Activated T-helper 1 cell treated with anti-CD3 and anti-CD28 coated beads, Interleukin-2, amount 50 U/mL, for 16 hours (primary cell): ENCODE measurements at places on chromosomes 2 and 18.
A peak's percentile ranks its signal among the peaks of the same experiment; 100 is the strongest.

- no peak for DNase-seq
Measured at GRCh38 chr2:43018179-43019024, 208.0 kb downstream of the ZFP36L2 start.

- no peak for DNase-seq
Measured at GRCh38 chr2:190031969-190032618, 30.4 kb downstream of the MSTN start.

DNA sequence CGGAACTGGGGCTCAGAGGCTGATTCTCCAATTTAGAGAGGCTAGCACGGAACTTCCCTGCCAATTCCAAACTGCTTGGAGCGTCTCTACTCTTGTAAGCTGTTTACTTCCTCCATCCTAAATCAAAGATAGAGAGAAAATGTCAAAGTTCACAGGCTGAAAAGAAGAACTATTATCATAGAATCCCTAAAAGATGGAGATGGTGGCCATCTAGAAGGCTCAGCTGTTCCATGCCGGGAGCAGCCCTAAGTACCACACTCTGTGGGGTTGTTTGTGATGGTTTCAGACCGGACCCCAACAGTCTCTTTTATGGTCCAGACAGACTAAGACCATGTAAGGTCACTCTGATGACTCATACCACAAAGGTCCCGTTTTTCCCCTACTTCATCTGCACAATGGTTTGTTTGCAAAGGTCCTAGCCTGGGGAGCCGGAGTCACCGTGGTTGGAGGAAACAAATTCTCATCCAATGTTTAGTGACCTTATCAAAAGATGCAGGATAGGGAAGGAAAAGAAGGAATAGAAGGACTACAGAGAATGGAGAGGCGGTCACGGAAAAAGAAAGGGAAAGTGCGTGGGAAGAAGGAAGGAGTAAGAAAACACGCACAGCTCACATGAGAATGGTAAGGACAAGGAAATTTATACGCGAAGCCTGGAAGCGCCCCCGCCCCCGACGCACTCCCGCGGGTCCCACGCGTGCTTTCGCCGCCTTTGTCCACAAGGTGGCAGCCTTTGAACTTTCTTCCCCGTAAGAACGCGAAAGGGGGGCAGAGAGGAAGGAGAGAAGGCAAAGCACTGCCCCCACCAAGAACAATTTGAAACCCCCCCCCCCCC lies 453 bp upstream of the ANTXR1 start:
- peak; percentile 5 for DNase-seq

GRCh38 chr2:74267068-74267467 lies 68.7 kb downstream of the MTHFD2 start:
- DNase-seq: no peak

- no peak for DNase-seq
Measured at GRCh38 chr2:28269019-28269784, 123.5 kb upstream of the FOSL2 start.

DNA sequence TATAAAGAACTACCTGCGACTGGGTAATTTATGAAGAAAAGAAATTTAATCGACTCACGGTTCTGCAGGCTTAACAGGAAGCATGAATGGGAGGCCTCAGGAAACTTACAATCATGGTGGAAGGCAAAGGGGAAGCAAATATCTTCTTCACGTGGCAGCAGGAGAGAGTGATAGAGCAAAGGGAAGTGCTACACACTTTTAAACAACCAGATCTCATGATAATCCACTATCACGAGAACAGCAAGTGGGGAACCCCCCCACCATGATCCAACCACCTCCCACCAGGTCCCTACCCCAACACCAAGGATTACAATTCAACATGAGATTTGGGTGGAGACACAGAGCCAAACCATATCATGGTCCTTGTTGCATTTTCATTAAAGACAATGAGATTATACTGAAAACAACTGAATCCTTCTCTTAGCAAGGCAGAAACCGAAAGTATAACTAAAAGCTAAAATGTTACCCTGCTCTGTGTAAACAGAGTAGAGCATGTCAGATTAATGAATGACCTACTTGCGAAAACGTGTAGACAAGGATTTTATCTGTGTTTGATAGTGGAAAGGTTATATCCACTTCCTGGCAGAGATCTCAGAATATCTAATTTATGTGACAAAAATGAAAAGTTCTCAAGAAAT lies 60.1 kb upstream of the RBBP8 start:
- no peak for DNase-seq

DNA sequence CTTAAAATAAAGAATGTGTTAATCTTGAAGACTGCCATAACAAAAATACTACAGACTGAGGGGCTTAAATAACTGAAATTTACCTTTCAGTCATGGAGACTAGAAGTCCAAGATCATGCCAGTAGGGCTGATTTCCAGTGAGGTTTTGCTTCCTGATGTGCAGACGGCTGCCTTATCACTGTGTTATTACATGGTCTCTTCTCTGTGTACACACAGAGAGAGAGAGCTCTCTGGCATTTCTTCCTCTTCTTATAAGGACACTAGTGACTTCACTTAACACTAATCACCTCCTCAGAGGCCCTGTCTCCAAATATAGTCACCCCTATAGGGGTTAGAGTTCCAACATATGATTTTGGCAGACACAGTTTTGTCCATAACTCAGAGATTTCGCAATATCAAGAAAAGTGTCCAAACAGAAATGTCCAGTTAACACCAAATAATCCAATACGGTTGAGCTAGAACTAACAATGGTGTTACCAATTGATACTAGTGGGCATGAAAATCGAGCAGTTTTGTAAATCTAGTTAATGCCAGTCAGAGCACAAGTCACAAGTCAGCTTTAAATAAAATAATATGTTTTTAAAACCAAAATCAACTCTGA lies 399.8 kb downstream of the ADCYAP1 start:
- DNase-seq: no peak

GRCh38 chr18:35337286-35337685 lies 6.9 kb downstream of the ZNF24 start:
- no peak for DNase-seq
